ENCODE measurements at places on chromosomes 12 and 14. TPM values are rescaled to one million over a fixed set of nuclear protein-coding genes. Genes with fewer than 3 reads are reported as not detected.

DNA sequence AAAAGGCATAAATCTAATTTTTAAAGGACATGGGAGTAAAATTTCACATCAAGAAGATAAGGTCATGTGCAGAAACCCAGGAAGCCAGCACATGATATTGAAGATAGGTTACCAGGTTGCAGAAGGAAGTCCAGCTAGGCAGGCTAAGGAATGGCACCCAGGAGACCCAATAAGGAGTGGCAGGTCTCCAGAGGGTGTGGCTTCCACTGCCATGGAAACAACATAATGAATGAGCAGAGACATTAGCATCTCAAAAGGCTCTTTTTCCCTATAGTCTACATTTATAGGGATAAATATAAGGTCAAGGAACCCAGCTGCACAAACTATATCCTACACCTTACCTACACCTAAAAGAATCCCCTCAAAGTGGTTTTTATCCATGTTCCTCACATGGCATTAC, 275.9 kb downstream of the RPS29 start:
- no peaks in the 10 kb centered on the region for H3K36me3 ChIP-seq
- no peak overlapping the region for H3K27ac ChIP-seq
- no peak for DNase-seq
- H3K4me3 ChIP-seq: no peak overlapping the region
- H3K4me1 ChIP-seq: no peaks in the 10 kb centered on the region
- H3K27me3 ChIP-seq: no peaks in the 10 kb centered on the region

The TEX52 gene
- total RNA-seq: not detected

DNA sequence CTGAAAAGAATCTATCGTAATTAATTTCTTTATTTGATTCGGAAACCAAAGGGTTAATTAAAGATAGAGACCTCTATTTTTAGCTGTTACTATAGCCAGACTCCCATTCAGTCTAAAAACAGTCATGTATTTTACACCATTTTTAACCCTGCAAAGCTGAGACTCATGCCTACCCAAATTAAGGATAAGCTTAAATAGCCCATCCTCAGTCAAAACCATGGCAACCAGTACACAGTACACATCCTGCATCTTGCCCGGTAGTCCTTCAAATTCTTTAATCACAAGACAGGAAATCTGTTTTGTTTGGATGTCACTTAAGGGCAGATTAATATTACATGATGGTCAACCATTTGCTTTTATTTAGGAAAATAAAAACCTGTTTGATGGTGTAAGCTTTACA, 25.5 kb upstream of the KCNK10 start:
- no peaks in the 10 kb centered on the region for H3K36me3 ChIP-seq
- H3K4me1 ChIP-seq: peaks cover 19% of the 10 kb centered on the region
- no peak overlapping the region for H3K4me3 ChIP-seq
- DNase-seq: no peak

The TAS2R8 gene
- total RNA-seq: not detected

DNA sequence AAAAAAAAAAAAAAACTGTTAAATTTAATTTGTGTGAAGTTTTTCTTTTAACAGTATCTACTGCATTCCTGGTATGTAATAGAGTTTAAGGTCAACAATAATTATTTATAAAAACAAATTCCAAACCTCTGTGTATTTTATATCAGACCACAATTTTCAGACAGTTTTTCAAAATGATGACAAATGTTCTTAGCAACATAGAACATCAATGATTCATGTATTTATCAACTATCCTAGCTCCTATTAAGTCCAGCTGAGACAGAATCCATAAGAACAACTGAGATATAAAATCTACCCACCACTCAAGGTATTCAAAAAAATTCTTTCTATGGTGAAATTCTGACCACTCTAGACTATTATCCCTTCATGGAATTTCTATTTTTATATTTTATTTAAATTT, 144.5 kb downstream of the EPS8 start:
- no peak for DNase-seq
- peaks cover 18% of the 10 kb centered on the region for H3K36me3 ChIP-seq
- H3K27me3 ChIP-seq: no peaks in the 10 kb centered on the region
- H3K4me1 ChIP-seq: no peaks in the 10 kb centered on the region
- H3K27ac ChIP-seq: no peak overlapping the region

- H3K27me3 ChIP-seq: no peaks in the 10 kb centered on the region
- no peak overlapping the region for H3K27ac ChIP-seq
- peaks cover 21% of the 10 kb centered on the region for H3K4me1 ChIP-seq
- no peak overlapping the region for H3K4me3 ChIP-seq
- H3K36me3 ChIP-seq: no peaks in the 10 kb centered on the region
Measured at GRCh38 chr12:53063708-53064612, 14.1 kb downstream of the TNS2 start.

- H3K4me1 ChIP-seq: no peaks in the 10 kb centered on the region
- no peaks in the 10 kb centered on the region for H3K36me3 ChIP-seq
- H3K27me3 ChIP-seq: no peaks in the 10 kb centered on the region
- no peak overlapping the region for H3K4me3 ChIP-seq
- DNase-seq: no peak
Measured at GRCh38 chr12:40310211-40310610, 85.4 kb downstream of the LRRK2 start.

The CLEC7A gene
- total RNA-seq: not detected

The FOXM1 gene
- total RNA-seq: 107 TPM

DNA sequence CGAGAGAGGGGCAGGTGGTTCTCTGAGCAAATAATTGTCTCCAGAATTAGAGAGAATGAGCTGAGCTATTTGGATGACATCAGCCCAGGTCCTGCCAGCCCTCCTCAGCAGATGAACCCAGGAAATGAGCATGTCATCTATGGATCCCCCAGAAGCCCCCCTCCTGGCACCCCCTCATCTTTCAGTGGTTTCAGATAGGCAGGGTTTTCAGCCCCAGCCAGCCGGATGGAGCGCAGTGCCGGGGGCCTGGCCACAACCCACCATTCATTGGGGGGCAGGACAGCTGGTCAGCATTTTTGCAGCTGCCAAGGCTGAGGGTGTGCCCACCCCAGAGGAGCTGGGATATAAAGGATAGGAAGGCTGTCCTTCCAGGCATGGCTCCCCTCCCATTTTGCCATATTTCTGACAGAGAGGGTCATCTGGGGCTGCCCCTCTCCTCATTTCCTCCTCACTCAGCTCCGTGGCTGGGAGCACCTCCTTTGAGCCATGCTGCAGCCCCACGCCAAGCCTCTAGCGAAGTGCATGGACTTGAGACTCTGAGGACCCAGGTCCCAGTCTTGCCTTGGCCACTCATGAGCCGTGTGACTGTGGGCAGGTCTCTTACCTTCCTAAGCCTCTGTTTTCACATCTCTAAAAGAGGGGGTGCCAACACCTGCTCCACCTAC, 6.0 kb upstream of the KRT71 start:
- H3K27ac ChIP-seq: no peak overlapping the region
- H3K4me3 ChIP-seq: no peak overlapping the region
- no peak for DNase-seq
- no peaks in the 10 kb centered on the region for H3K4me1 ChIP-seq
- H3K27me3 ChIP-seq: peaks cover 4% of the 10 kb centered on the region
- H3K36me3 ChIP-seq: no peaks in the 10 kb centered on the region

DNA sequence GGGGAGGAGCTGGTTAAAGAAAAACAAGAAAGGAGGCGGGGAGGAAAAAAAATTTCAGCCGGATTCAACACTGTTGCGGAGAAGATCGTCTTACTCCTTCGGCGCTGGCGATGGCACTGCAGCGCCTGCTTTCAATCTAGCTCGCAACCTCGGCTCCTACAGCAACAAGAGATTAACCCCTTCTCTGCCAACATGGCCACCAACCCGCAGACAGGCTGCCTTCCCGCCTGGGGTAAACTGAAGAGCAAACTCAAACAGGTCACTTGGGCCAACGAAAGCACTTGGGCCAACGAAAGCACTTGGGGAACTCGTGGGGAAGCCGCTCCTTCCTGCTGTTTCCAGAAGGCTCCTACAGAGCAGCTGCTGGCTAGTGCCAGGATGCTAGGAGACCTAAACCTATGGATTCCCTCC, 73.7 kb downstream of the CIT start:
- no peaks in the 10 kb centered on the region for H3K27me3 ChIP-seq
- no peaks in the 10 kb centered on the region for H3K4me1 ChIP-seq
- no peak for DNase-seq
- H3K4me3 ChIP-seq: no peak overlapping the region
- no peak overlapping the region for H3K27ac ChIP-seq
- H3K36me3 ChIP-seq: no peaks in the 10 kb centered on the region

GRCh38 chr12:107731366-107731765, 29.6 kb downstream of the PRDM4 start:
- 0 out of 2 replicates have a peak, but pooled peaks cover 3% of the 10 kb centered on the region for H3K4me1 ChIP-seq
- no peak overlapping the region for H3K4me3 ChIP-seq
- no peak overlapping the region for H3K27ac ChIP-seq
- no peaks in the 10 kb centered on the region for H3K27me3 ChIP-seq
- DNase-seq: no peak
- H3K36me3 ChIP-seq: peaks cover 20% of the 10 kb centered on the region

GRCh38 chr14:51012055-51012454, 67.8 kb upstream of the PYGL start:
- H3K27me3 ChIP-seq: 0 out of 2 replicates have a peak, but pooled peaks cover 4% of the 10 kb centered on the region
- H3K4me1 ChIP-seq: no peaks in the 10 kb centered on the region
- no peak overlapping the region for H3K4me3 ChIP-seq

- H3K36me3 ChIP-seq: no peaks in the 10 kb centered on the region
- no peak for DNase-seq
- no peaks in the 10 kb centered on the region for H3K4me1 ChIP-seq
- H3K4me3 ChIP-seq: no peak overlapping the region
Measured at GRCh38 chr12:126932156-126932555, 1334.8 kb upstream of the TMEM132C start.

- no peak overlapping the region for H3K4me3 ChIP-seq
- H3K36me3 ChIP-seq: no peaks in the 10 kb centered on the region
- H3K4me1 ChIP-seq: peaks cover 15% of the 10 kb centered on the region
- no peaks in the 10 kb centered on the region for H3K27me3 ChIP-seq
Measured at GRCh38 chr14:64707661-64708060, 3.4 kb downstream of the PLEKHG3 start.

The KLRC4 gene
- not detected for total RNA-seq

DNA sequence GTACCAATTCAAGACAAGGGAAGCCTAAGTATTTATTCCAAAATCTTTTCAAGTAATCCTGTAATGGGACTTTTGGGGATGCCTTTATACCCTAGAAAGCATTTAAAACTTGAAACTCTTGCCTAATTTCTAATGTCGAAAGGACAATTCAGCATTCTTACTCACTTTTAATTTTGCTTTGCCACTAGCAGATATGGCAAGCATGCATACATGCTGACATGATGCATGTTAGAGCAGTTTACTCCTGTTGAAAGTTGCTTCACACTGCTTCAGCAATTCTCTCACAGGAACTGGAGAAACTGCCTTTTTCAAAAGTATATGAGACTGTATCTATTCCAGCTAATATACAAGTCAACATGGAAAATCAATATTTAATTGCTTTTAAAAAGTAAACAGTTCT, 79.9 kb downstream of the TAOK3 start:
- DNase-seq: no peak
- no peaks in the 10 kb centered on the region for H3K4me1 ChIP-seq
- H3K27me3 ChIP-seq: no peaks in the 10 kb centered on the region
- H3K27ac ChIP-seq: no peak overlapping the region
- no peaks in the 10 kb centered on the region for H3K36me3 ChIP-seq

- H3K27ac ChIP-seq: peak overlapping the region; percentile 35
- H3K4me1 ChIP-seq: no peaks in the 10 kb centered on the region
- no peaks in the 10 kb centered on the region for H3K36me3 ChIP-seq
Measured at GRCh38 chr12:28899951-28900350, 249.1 kb upstream of the FAR2 start.

DNA sequence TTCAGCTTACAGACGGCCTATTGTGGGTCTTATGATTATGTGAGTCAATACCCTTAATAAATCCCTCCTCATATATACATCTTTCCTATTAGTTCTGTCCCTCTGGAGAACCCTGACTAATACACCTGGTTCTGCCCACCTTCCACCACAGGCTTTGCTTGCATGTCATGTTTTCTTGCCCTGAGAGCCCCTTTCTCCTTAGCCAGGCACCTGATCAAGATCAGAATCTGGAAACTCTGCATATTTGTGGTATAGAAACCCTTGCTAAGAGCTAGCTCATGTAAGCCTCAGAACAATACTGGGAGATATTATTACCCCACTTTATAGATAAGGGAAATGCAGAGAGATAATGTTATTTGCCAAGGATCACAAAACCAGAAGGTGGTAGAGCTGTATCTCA, 52.9 kb upstream of the JDP2 start:
- H3K4me1 ChIP-seq: peaks cover 7% of the 10 kb centered on the region
- H3K27ac ChIP-seq: no peak overlapping the region
- H3K27me3 ChIP-seq: no peaks in the 10 kb centered on the region
- no peaks in the 10 kb centered on the region for H3K36me3 ChIP-seq
- DNase-seq: no peak

The RD3L gene
- not detected for total RNA-seq

- H3K27ac ChIP-seq: no peak overlapping the region
- H3K36me3 ChIP-seq: no peaks in the 10 kb centered on the region
- H3K27me3 ChIP-seq: no peaks in the 10 kb centered on the region
- no peak for DNase-seq
- H3K4me3 ChIP-seq: no peak overlapping the region
Measured at GRCh38 chr12:113936460-113936859, 29.7 kb downstream of the RBM19 start.

The PRKD1 gene
- total RNA-seq: 11.6 TPM

The NUAK1 gene
- 4.0 TPM for total RNA-seq

GRCh38 chr12:6938353-6939190, 5.0 kb upstream of the RNU7-1 start:
- no peaks in the 10 kb centered on the region for H3K27me3 ChIP-seq
- H3K27ac ChIP-seq: no peak overlapping the region
- DNase-seq: no peak

DNA sequence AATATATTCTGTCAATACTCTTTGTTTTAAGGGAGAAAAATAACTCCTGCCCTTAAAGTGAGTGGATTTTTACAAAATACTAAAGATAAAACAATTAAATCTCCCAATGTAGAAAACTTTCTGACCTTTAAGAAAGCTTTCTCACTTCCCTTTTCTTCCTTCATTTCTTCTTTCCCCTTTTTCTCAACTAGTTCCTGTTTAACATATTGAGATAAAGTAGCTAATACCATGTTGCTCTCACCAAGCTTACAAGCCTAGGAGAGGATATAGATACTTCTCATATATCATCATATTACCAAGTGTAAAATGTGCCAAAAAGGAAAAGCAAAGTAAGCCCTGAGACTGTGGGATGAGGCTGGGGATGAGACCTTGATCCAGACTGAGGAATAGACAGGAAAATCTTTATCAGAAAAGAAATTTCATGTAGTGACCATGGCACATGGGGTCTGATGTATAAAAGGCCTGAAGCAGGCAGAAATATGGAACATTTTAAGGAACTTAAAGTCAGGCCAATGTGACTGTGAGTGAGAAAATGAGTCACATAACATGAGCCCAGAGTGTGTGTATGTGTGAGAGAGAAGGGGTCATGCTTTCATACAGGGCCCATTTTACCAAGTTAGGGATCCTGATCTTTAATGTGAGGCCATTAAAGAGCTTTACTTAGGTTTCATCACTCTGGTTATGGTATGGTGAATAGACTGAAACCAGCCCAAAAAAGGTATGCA, 1.6 kb upstream of the RPL10L start:
- H3K36me3 ChIP-seq: no peaks in the 10 kb centered on the region
- H3K27me3 ChIP-seq: no peaks in the 10 kb centered on the region
- H3K27ac ChIP-seq: no peak overlapping the region
- H3K4me1 ChIP-seq: no peaks in the 10 kb centered on the region

GRCh38 chr14:63078569-63078968, 33.3 kb upstream of the KCNH5 start:
- H3K4me1 ChIP-seq: no peaks in the 10 kb centered on the region
- no peaks in the 10 kb centered on the region for H3K27me3 ChIP-seq
- no peaks in the 10 kb centered on the region for H3K36me3 ChIP-seq

The GPR65 gene
- 0.05 TPM for total RNA-seq
